NB4 (cell line): ENCODE measurements at places on chromosomes 2 and 18.

- DNase-seq, result no peak
Observed at GRCh38 chr2:230052299-230052698, 16.4 kb downstream of the SLC16A14 start.

- DNase-seq, result no peak
Observed at GRCh38 chr2:66547887-66548286, 113.0 kb downstream of the MEIS1 start.

- no peak for DNase-seq
Observed at GRCh38 chr2:5689750-5690149, 2.4 kb upstream of the SOX11 start.

GRCh38 chr2:31831585-31831984 lies 179.2 kb downstream of the MEMO1 start:
- no peak for DNase-seq

GRCh38 chr18:28114472-28114871 lies 62.5 kb downstream of the CDH2 start:
- no peak for DNase-seq

- no peak for DNase-seq
Observed at GRCh38 chr2:16069663-16069932, 129.2 kb downstream of the MYCN start.

- peak; percentile 78 for DNase-seq
Observed at GRCh38 chr2:62163106-62163831, 32.6 kb upstream of the B3GNT2 start.

GRCh38 chr2:138607746-138608145 lies 106.2 kb downstream of the SPOPL start:
- DNase-seq, result no peak
